ENCODE measurements at places on chromosomes 12 and 14. TPM values are rescaled to one million over a fixed set of nuclear protein-coding genes. Genes with fewer than 3 reads are reported as not detected.

Gene SINHCAF
- total RNA-seq, result 286 TPM

Gene HOXC13
- total RNA-seq, result 7.3 TPM

Gene MYH6
- not detected for total RNA-seq

Gene SLC41A2
- total RNA-seq, result 24.9 TPM

Gene RFX4
- not detected for total RNA-seq

Gene SLCO1B3
- total RNA-seq, result 0.81 TPM

Gene B4GALNT1
- 4.2 TPM for total RNA-seq
